SK-N-SH (cell line): ENCODE measurements at places on chromosomes 3 and 15. TPM values are rescaled to one million over a fixed set of nuclear protein-coding genes. Genes with fewer than 3 reads are reported as not detected.

GRCh38 chr3:42369304-42369703, 41.1 kb downstream of the LYZL4 start:
- no peaks in the 10 kb centered on the region for H3K27me3 ChIP-seq
- H3K36me3 ChIP-seq = no peaks in the 10 kb centered on the region
- H3K27ac ChIP-seq = no peak overlapping the region
- no peaks in the 10 kb centered on the region for H3K4me1 ChIP-seq
- no peak for DNase-seq

DNA sequence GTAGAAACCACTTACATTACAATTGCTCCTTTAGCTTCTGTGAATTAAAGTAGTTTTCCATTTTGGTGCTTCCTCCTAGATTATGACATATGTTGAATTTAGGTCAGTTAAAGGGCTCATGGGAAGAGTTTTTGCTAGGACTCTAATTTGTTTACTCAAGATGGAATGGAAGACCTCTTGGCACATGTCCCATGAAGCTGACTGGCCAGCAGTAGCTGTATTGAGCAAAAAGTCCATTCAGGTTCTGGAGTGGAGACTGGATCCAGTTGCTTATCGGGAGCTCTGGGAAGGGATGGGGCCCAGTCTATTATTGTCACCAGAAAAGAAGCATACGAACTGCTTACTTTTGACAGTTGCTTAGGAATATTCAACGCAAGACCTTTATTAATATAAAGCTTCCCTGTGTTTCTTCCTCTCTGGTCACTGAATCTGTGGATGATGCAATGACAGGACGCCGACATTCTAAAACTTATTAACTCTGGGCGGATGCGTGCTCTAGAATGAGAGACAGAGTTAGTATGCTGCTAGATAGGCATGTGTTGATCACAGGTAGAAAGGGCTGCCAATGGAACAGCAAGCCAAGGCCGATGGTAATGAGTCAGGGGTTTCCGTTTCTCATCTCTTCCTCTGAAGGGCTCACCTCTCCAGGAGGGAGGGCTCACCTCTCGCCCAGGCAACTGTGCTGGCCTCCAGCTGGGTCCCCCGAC, 155.8 kb downstream of the NR1D2 start:
- H3K36me3 ChIP-seq = no peaks in the 10 kb centered on the region
- H3K4me1 ChIP-seq = no peaks in the 10 kb centered on the region
- no peaks in the 10 kb centered on the region for H3K27me3 ChIP-seq
- no peak for DNase-seq

DNA sequence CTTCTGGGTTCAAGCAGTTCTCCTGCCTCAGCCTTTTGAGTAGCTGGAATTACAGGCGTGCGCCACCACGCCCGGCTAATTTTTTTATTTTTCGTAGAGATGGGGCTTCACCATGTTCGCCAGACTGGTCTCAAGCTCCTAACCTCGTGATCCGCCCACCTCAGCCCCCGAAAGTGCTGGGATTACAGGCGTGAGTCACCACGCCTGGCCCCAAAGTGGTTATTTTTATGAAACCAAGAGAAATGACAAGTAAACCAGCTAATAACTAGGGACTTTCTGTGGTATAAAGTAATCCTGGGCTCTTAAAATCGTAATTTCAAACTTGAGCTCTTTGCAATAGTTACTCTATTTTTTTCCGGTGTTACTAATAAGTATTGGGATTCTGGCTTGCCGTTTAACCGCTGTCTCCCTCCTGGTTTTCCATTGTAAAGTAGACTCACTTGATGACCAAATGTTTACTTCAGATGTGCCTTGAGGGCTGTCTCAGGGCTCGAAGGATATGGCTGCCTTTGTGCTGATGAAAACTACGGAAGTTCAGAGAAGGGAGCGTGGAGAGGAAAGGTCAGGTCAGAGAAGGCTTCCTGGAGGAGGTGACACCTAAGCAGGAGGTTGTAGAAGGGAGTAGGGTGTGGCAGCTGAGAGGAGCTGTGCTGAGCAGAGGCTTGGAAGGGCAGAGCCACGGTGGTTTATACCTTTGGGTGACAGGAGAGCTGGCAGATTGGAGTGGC, 4.2 kb downstream of the ZSCAN2 start:
- DNase-seq = no peak
- H3K4me3 ChIP-seq = no peak overlapping the region
- peaks cover 21% of the 10 kb centered on the region for H3K36me3 ChIP-seq
- H3K27ac ChIP-seq = no peak overlapping the region
- H3K4me1 ChIP-seq = peaks cover 12% of the 10 kb centered on the region; the same call in 1 of the 2 replicates

The BOC gene
- polyA plus RNA-seq = 5.8 and 6.6 TPM in 2 replicates

GRCh38 chr3:187725653-187726370, 19.5 kb downstream of the BCL6 start:
- no peaks in the 10 kb centered on the region; the same call in 1 of the 2 replicates for H3K4me1 ChIP-seq
- H3K27me3 ChIP-seq = no peaks in the 10 kb centered on the region
- no peak for DNase-seq

DNA sequence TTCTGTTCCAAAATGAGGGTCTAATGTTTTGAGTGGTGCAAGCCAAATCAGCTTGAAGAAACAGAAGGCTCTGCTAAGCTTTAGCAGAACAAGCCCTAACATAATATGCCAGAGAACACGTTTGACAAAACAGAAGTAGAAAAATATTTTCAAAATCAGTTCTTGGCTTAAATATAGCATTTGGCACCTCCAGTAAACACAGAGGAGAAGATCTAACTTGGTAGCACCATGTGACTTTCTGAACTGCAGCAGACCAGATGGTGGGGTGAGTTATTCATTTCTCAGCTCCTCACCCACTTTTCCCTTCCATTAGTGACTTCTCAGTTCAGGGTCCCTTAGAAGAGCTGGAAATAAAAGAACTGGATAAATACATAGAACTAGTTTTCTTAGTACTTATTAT, 395.8 kb downstream of the MAGI1 start:
- no peak for DNase-seq
- no peaks in the 10 kb centered on the region for H3K27me3 ChIP-seq
- no peak overlapping the region for H3K4me3 ChIP-seq
- H3K4me1 ChIP-seq = no peaks in the 10 kb centered on the region
- no peaks in the 10 kb centered on the region; the same call in 1 of the 2 replicates for H3K36me3 ChIP-seq
- no peak overlapping the region for H3K27ac ChIP-seq

The ZNF385D gene
- 1.3 and 1.8 TPM in 2 replicates for polyA plus RNA-seq

The CCR4 gene
- polyA plus RNA-seq = not detected in 2 replicates

DNA sequence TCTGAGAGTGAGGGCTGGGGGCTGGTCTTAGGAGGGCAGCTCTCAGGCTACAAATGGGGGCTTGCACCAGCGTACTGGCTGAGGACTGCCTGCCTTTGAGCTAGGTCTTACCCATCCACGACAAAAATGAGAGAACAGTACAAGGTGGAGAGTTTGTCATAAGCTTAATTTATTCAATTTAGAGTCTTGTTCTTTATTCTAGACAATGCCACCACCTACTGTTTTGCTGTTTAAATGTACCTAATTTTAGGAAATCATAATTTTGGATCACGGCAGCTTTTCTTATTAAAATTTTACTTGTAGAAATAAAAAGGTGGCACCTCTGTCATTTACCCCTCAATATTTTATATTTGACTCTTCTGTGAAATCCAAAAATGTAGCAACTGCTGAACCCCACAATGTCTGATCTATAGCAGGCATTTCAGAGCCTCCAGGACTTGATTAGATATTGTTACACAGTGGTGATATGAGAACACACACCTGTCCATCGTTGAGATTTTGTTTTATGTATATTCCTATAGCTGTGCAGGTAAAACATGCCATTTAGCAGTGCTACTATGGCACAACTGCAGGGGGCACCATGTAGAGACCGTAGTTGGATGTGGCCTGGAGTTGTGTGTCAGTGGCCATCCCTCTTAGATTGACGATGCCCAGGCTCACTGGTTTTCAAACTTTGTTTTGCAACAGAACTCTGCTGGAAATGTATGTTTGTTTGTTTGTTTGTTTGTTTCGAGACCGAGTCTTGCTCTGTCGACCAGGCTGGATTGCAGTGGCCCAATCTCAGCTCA, 88.6 kb downstream of the SLCO3A1 start:
- no peaks in the 10 kb centered on the region for H3K27me3 ChIP-seq
- H3K4me3 ChIP-seq = no peak overlapping the region
- H3K36me3 ChIP-seq = no peaks in the 10 kb centered on the region
- H3K4me1 ChIP-seq = peaks cover 16% of the 10 kb centered on the region; the same call in 1 of the 2 replicates
- no peak for DNase-seq

The OSTN gene
- 0.02 TPM in 1 of 2 replicates, not detected in the other for polyA plus RNA-seq

DNA sequence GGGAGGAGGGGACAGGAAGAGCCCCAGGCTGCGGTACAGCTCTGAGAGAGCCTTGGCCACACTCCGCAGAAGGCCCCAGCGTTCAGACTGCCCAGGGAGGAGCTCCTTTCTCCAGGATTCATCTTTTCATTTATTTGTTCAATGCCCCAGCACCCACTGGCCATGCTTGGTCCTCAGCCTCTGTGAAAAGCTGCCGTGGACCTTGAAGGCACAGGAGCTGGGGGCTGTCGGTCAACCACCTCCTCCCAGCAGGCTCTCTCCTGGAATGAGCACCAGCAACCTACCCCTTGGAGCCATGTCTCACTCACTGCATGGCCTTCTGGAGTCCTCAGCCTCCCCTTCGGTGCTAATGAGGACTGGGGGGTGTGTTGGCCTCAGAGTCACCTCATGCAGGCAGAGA, 21.6 kb upstream of the PRR23E start:
- no peaks in the 10 kb centered on the region for H3K27me3 ChIP-seq
- no peak overlapping the region for H3K4me3 ChIP-seq
- no peak for DNase-seq
- peaks cover 56% of the 10 kb centered on the region for H3K4me1 ChIP-seq
- H3K36me3 ChIP-seq = no peaks in the 10 kb centered on the region

DNA sequence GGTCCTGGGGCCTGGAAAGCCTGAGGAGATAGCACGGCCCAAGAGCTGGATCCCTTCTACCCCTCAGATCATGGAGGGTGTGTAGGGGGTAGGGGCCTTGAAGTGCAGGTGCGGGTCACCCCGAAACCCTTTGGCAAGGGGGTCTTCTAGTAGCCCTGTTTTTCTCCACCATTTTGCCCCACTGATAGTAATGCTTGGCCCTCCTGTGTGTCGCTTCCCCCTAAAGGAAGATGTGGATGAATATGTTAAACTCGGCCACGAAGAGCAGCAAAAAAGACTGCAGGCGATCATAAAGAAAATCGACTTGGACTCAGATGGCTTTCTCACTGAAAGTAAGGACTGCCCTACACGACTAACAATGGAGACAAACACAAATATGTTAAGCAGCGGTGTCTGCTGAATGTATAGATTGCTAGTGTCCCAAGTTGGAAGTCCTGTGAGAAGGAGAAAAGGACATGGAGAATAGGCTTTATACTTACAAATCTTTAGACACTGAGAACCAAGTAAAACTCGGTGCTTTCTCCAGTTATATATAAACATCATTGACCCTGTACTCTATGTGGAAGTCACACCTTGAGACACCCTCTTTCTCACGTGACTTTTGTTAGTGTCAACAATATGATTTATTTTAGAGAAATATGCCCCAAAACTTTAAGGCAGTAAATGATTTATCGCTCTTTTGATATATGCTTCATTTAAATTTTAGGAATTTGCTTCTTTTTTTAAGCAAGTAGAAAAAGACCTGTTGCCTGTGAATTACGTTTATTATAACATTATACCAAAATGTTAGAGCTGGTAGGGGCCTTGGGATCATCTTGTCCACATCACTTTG, 802 bp downstream of the RCN2 start:
- no peaks in the 10 kb centered on the region; the same call in 1 of the 2 replicates for H3K4me1 ChIP-seq
- peak overlapping the region; percentile 42; the same call in 1 of the 2 replicates for H3K27ac ChIP-seq
- DNase-seq = no peak
- peaks cover 41% of the 10 kb centered on the region for H3K36me3 ChIP-seq
- H3K4me3 ChIP-seq = peak overlapping the region; percentile 85

GRCh38 chr3:172324611-172325203, 123.5 kb downstream of the GHSR start:
- H3K4me3 ChIP-seq = no peak overlapping the region
- H3K36me3 ChIP-seq = peaks cover 54% of the 10 kb centered on the region; the same call in 1 of the 2 replicates
- H3K27me3 ChIP-seq = no peaks in the 10 kb centered on the region
- no peak overlapping the region for H3K27ac ChIP-seq

GRCh38 chr3:171093462-171093861, 66.9 kb upstream of the SLC2A2 start:
- H3K27ac ChIP-seq = no peak overlapping the region
- no peak for DNase-seq
- H3K4me1 ChIP-seq = peaks cover 9% of the 10 kb centered on the region
- no peaks in the 10 kb centered on the region for H3K27me3 ChIP-seq

The MORC1 gene
- not detected in 2 replicates for polyA plus RNA-seq

DNA sequence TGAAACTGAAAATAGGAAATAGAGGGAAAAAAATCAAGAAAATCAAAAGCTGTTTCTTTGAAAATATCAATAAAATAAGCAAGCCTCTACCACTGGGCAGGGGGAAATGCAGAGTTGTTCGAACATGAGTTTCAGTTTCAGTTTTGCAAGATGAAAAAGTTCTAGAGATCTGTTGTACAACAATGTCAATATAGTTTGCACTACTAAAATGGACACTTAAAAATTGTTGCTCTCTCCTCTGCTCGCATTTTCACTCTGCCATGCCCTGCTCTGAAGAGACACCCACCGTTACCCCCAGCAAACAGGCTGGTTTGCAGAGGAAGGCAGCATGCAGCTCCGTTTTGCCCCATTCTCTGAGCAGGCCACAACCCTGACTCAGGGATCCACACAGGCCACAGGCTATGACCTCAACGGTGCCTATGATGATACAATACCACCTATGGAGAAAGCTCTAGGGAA, 64.5 kb downstream of the ZNF148 start:
- DNase-seq = no peak
- H3K4me3 ChIP-seq = no peak overlapping the region; the same call in 1 of the 2 replicates
- no peaks in the 10 kb centered on the region; the same call in 1 of the 2 replicates for H3K4me1 ChIP-seq
- H3K36me3 ChIP-seq = peaks cover 49% of the 10 kb centered on the region

The ACSBG1 gene
- under 0.01 and 0.02 TPM in 2 replicates for polyA plus RNA-seq

The CCR9 gene
- polyA plus RNA-seq = not detected in 2 replicates

The PCOLCE2 gene
- polyA plus RNA-seq = 22.2 and 25.4 TPM in 2 replicates

DNA sequence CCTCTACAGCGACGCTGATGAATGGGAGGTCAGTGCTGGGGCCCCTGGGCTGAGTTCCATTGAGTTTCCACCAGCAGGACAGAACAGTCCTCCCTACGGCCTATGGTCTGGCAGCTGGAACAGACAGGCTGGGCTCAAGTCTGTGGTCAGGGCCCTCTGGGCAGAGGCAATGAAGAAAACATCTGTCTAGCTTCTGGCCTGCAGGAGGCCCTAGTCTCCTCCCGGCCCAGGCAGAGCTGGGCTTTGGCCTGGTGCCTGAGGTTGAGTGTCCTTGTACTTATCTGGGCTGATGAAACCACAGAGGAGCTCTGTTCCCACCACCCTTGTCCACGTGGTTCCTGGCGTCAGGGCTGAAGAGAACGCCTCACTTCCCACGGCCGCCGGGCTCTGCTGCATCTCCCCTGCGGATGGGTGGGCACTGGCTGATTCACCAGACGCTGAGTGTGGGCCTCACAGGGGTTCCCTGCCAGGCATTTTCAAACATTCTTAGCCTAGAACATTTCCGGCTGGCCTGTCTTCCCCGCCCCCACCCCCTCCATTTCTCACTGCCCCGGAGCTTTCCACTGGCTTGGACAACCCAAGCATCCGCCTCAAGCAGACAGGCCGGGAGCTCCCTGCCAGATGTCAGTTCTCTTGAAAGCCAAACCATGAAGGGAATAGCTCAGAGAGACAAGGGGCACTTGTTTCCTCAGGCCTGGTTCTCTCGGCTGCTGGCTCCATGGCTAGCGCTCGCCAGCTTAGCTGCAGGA, 20.3 kb downstream of the PPCDC start:
- H3K27ac ChIP-seq = peak overlapping the region; percentile 54; the same call in 1 of the 2 replicates
- no peak overlapping the region for H3K4me3 ChIP-seq
- DNase-seq = no peak
- peaks cover 39% of the 10 kb centered on the region; the same call in 1 of the 2 replicates for H3K4me1 ChIP-seq
- H3K27me3 ChIP-seq = no peaks in the 10 kb centered on the region

The KCNAB1 gene
- polyA plus RNA-seq = 82.1 and 108 TPM in 2 replicates

The HDAC11 gene
- 13.9 and 17.5 TPM in 2 replicates for polyA plus RNA-seq

The GASK1A gene
- not detected in 2 replicates for polyA plus RNA-seq

The GOLGA8J gene
- not detected in 2 replicates for polyA plus RNA-seq

The FBXW12 gene
- 0.07 TPM in 1 of 2 replicates, not detected in the other for polyA plus RNA-seq
